ENCODE measurements at places on chromosomes 4 and X. TPM values are rescaled to one million over a fixed set of nuclear protein-coding genes. Genes with fewer than 3 reads are reported as not detected.

Gene SHROOM3
- total RNA-seq, result not detected

DNA sequence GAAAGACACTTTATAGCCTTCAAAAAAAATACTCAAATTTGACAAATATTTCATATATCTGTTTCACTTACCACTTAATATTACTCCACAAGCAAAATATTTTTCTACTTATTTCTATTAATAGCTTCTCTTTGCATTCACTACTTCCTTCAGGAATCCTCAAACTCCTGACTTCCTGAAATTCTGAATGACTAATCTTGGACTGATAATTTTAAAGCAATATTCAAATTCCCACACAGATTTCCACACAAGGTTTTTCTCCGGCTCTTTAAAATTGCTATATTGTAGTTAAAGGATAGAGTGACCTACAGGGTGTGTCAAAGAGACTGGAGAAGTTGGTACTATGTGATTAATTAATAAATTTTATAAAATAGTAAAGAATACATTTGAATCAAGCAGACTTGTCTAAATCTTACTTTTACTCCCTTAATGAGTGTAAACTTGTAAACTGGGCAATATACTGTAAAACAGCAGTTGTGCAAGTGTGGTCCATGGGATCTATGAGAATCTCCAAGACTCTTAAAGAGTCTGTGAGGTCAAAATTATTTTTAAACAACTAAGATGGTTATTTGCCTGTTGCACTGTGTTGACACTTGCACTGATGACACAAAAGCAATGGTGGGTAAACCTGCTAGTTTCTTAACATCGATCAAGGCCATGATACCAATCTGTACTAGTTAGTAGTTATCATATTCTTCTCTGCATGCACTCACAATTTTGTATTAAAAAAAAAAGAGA, 44.5 kb downstream of the ANKRD17 start:
- DNase-seq, result no peak

- no peak for DNase-seq
Observed at GRCh38 chrX:114038358-114038757, 545.5 kb upstream of the HTR2C start.

DNA sequence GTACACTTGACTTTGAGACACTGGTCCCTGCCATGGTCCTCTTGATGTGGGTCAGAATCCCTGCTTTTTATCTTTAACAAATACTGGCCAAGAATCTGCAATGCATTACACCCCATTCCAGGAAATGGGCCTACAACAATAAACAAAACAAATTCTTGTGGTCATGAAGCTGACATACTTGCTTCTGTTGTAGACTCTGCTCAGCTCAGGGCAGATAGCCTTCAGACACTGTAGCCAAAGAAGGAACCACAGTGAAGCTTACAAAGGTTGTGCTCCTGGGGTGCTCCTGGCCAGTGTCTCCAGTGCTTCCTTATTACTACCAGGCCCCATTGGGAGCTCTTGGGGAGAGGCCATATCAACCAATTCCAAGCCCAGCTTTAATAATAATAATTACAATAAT, 21.8 kb downstream of the KIAA1210 start:
- DNase-seq, result no peak

Gene CRMP1
- total RNA-seq, result not detected

Gene NUP62CL
- 2.7 TPM for total RNA-seq

GRCh38 chr4:188450571-188450970, 311.3 kb downstream of the TRIML1 start:
- no peak for DNase-seq

DNA sequence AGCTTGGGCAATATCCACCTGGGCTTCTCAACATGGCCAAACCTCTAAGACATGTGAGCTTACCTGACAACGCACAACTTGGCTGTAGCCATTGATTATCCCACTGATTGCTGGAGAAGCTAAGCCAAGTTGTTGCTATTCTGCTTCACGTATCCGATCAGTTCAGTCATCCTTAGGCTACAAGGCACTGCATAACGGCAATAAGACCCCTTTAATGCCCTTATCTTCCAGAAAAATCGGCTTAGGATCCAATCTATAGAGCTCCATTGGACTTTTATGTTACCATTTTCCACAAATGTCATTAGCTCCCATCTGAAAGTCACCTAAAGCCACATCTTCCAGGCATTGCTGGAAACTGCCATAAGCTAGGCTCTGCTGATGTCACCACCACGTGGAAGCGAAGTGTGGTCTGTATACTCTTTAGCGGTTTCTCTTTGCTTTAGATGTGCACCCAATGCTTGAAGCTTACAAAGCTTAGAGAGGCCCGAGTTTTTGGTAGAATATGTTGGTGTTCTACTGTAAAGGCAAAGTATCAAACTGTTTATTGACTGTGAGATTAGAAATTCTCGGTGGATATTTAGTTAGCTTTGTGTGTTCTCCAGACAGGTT, 163.1 kb downstream of the CPE start:
- DNase-seq, result no peak

GRCh38 chr4:114161809-114162208, 182.4 kb upstream of the ARSJ start:
- no peak for DNase-seq

Gene MRFAP1L1
- 127 TPM for total RNA-seq

DNA sequence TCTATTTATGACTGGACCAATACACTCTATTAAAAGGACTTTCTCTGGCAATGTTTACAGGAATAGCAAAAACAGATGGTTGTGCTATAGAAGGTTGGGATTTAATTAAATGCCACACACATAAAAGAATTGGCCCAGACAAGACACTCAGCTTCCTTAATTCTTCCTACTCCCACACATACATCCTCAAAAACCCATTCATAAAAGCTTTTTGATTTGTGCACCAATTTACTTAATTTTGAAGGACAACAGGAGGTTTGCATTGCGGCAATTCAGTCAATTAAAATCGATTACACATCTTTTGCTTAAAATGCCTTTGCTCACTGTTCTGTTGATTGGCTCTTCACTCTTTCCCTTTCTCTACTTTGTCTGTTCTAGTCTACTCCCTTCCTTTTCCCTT, 317.1 kb downstream of the CBLL2 start:
- DNase-seq, result no peak

All from CD4-positive, alpha-beta memory T cell (primary cell).